Left ventricle myocardium superior (tissue), 1 donor: ENCODE measurements at places on chromosomes 5 and 9. TPM values are rescaled to one million over a fixed set of nuclear protein-coding genes. Genes with fewer than 3 reads are reported as not detected.

DNA sequence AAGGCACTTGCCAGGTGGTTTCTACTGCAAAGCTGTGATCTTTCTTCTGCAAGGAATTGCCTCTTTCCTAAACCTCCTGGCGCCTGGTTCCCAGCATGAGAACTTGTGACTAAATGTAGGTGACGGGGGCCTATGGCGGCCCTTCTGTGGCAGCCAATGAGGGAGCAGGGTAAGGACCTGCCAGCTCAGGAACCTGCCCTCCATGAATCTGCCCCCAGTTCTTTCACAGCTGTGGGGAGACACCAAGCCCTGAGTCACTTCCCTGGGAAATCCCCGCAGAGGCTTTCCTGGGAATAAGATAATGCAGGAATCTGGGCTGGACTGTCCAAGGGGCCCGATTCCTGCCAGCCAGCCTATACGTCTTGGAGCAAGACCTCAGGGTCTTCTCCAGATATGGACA lies 56.7 kb upstream of the CTNNA1 start:
- no peak for DNase-seq

GRCh38 chr5:127492854-127493738 lies 24.3 kb upstream of the PRRC1 start:
- no peak for DNase-seq

Gene SOHLH1
- not detected for total RNA-seq

Gene CER1
- not detected for total RNA-seq
